GM04503 (cell line): ENCODE measurements at places on chromosomes 1 and 21.

DNA sequence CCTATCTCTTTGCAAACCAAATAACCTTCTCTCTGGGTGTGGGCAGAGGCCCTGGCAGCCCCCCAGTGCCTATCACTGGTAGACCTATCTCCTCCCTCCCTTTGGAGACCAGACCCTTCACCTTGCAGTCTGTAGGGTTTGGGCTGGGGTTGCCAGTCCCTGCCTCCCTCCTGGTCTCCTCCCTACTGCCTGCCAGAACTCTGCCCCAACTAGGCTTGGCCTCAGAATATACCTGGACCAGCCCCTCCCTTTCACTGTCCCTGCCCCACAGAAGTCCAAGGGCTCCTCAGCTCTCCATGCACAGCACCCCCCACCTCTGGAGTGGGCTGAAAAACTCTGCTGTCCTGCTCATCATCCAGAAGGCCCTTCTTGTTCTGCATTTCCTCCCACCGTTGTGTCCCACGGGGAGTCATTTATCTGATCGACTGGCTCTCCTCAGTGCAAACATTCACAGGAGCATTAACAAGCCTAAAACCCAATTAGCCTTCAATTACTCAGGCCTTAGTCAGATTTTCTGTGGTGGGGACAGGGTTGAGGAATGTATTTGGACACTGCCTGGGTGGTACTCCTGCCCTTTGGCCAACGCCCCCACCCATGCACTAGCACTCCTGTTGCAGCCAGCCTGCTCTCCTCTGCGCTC is 27.7 kb upstream of the DMBX1 start:
- DNase-seq = no peak

DNA sequence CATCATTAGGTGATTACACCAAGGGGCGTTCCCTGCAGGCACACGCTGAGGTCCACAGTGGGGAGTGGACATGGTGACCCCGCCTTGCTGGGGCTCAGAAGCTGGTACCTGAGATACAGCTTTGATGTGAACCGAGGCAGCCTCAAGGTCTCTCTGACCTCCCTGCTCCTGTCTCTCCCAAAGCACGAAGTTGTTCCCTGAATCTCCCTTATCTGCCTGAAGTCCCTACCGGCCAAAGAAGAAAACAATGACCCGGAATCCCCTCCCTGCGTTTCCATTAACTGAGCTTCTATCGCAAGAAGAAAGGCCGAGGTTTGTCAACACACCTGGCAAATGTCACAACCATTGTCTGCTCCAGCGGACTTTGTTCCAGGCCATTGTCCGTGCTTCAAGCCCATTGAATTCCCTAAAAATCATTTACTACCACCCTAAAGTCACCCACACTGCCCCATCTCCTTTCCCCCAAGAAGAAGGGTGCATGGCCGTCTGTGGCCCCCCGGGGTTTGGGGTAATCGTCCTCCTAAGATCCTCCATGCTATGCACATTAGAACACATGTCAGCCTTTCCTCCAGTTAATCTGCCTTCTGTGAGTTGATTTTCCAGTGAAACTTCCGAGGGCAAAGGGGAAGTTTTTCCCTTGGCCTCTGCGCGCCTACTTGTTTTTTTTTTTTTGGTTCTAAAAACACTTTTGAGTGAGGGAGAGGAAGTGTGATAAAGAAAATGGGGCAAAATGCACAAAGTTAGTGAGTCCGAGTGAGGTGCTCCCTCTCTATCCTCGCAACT is 48.1 kb upstream of the COL18A1 start:
- no peak for DNase-seq

DNA sequence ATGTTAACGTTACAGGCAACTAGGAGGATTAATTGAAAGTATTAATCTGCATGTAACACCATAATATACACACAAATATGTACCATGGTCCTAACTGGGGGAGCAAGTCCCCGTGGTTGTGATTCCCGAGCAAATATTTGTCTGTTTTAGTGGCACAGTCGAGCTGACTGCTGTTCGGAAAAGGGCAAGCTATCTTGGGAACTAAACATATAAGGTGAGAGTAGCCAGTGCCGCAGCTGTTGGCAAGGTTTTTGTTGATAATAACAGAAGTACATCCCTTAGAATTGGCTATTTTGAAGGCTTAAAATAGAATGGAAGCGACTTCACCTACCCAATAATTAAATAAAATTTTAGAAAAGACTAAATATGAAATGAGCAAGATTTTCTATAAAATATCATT is 45.5 kb downstream of the UCHL5 start:
- no peak for DNase-seq

GRCh38 chr1:169288011-169288414 is 79.6 kb downstream of the NME7 start:
- peak; percentile 36 for DNase-seq

DNA sequence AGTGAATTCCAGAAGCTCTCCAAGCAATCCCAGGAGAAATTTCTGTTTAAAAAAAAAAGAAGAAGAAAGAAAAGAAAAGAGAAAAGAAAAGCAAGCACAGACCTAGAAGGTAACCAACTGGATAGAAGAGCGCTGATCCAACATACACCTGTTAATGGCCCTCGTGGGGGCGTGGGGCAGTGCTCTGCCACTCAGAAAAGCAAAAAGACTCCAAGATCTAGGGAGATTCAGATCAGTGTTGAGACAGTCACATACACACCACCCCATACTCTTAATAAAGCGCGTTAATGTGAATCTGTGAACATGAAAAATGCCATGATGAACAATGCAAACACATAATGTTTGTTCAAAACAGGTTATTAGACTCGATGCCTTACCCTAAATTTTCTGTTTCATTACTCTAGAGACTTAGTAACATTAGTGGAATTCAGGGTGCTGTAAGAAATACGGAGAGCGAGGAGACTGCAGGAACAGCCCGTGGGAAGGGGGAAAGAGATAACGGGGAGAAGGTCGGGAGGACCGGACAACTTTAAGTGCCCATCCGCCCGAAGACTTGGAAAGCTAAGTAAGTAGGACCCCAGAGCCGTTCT is 406 bp downstream of the NME7 start:
- no peak for DNase-seq

DNA sequence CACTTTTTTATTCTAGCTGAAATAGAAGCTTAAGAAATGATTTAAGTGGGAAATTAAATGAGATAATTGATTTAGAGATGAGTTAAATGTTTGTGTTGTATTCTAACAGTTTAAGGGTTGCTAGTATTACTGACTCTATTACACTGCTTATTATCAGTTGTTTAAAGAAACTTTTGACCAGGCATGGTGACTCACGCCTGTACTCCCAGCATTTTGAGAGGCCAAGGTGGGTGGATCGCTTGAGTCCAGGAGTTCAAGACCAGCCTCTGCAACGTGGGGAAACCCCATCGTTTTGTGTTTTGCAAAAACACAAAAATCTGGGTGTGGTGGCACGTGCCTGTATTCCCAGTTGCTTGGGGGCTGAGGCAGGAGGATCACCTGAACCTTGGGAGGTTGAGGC is 14.2 kb downstream of the CLIC4 start:
- no peak for DNase-seq

DNA sequence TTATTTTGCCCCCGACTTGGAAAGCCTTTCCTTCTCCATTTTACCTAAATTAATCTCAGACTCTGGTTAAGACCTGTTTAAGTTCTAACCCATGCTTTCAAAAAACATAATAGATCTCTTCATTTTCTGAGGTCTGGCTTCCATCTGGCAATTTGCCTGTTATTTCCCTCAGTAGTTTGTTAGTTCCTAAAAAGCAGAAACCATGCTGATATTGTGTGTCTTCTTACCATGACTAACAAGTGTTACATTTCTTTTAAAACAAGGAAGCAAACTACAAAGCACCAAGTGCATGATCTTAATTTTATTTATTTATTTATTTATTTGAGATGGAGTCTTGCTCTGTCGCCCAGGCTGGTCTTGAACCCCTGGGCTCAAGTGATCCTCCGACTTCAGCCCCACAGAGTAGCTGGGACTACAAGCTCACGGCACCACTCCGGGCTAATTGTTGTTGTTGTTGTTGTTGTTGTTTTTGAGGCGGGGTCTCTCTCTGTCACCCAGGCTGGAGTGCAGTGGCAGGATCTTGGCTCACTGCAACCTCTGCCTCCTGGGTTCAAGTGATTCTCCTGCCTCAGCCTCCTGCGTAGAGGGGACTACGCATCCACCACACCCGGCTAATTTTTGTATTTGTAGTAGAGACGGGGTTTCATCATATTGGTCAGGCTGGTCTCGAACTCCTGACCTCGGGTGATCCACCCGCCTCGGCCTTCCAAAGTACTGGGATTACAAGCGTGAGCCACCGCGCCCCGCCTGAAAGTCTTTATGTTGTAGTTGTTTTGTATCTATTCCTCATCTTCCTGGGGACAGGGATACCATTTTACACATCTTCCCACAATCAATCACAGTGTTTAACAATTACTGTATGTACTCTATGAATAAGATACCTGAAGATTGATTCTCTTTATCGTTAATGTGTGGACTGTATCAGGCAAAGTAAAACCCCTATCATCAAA is 1.3 kb upstream of the PATJ start:
- DNase-seq = no peak

- DNase-seq = no peak
These were observed 18.2 kb downstream of the PHLDA3 start for GRCh38 chr1:201450721-201451291.

GRCh38 chr1:170126696-170127095 is 19.1 kb upstream of the NTMT2 start:
- DNase-seq = peak; percentile 57

GRCh38 chr1:32199043-32199716 is 1.2 kb upstream of the CCDC28B start:
- DNase-seq = no peak

DNA sequence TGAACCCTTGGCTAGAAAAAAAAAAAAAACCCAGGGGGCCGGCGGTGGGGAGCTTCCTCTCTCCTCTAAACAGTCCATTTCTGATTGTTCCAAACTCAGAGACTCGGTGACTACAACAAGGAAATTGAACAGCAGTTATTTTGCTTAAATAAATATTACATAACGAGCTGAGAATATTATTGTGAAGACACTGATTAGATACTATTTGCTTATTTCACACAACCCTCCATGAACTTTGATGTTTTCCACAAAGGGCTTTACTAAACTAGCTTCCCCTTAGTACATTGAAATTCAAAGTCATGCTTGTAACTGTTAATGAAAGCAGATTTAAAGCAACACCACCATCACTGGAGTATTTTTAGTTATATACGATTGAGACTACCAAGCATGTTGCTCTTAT is at the start of gene CFHR5:
Gene CFHR5 (plus strand): TSS at position 279 of the 400 bp plus-strand sequence. CDS start 109 bp downstream, at position 388.
- no peak for DNase-seq

- no peak for DNase-seq
These were observed 1.3 kb downstream of the ARL8A start for GRCh38 chr1:202143011-202143767.

DNA sequence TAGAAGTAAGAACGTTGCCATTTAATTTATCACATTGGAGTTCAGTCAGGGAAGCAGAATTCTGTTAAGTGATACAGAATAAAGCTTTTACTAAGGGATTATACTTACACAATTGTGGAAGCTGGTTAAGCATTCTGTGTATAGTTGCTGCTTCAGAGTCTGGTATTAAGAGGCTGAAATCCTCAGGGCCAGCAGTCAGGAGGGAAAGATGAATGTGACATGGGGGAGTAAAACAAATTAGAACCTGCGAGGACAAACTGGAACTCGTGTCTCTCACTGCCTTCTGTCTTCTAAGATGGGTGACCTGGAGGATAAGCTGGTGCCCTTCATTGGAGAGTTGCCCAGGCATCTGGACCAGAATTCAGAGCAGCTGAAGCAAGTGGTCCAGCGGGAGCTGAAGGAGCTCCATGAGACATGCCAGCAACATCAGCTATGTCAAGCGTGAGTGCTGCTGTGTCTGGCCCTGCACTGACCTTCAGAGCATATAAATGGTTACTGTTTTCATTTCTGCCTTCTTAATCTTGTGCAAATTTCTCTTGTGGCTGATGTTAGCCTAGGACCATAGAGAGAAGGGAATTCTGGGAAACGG is 23.0 kb downstream of the MARK1 start:
- no peak for DNase-seq

- DNase-seq = no peak
These were observed 14.3 kb downstream of the CEPT1 start for GRCh38 chr1:111154021-111154999.
